AG10803 (cell line): ENCODE measurements at places on chromosomes 6 and 20.

GRCh38 chr6:30750379-30750668 is 6.0 kb upstream of the IER3 start:
- DNase-seq: no peak

DNA sequence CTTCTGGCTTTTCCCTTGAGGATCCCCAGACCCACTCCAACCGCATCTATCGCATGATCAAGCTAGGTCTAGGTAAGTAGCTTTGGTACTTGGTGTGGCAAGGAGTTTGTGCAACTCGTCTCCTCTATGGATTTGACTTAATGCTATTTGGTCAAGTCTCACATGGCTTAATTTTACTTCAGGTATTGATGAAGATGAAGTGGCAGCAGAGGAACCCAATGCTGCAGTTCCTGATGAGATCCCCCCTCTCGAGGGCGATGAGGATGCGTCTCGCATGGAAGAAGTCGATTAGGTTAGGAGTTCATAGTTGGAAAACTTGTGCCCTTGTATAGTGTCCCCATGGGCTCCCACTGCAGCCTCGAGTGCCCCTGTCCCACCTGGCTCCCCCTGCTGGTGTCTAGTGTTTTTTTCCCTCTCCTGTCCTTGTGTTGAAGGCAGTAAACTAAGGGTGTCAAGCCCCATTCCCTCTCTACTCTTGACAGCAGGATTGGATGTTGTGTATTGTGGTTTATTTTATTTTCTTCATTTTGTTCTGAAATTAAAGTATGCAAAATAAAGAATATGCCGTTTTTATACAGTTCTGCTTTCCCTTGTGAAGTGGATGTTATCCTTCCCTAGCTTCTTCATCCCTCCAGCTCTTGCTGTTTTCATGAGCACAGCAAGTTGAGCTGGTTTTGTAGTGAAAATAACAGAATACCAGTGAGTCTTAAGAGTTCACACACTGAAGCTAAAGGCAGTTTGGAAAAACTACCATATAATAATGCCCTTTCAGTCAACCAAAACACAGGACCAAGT is 3.8 kb downstream of the SLC35B2 start:
- DNase-seq: no peak

DNA sequence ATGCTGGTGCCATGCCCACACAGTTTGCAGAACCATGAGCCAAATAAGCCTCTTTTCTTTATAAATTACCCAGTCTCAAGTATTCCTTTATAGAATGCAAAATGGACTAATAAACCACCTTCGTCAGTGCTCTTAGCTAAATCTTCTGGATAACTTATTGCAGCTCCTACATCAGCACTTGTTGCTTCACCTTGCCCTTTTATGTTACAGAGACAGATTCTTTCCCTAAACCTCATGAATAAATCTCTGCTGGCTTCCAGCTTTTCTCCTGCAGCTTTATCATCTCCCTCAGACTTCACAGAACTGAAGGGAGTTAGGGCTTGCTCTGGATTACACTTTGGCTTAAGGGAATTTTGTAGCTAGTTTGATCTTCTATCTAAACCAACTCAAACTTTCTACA is 22.6 kb downstream of the NUP153 start:
- DNase-seq: no peak

GRCh38 chr6:27866357-27867050 is 45.7 kb downstream of the OR2B2 start:
- DNase-seq: peak; percentile 45

DNA sequence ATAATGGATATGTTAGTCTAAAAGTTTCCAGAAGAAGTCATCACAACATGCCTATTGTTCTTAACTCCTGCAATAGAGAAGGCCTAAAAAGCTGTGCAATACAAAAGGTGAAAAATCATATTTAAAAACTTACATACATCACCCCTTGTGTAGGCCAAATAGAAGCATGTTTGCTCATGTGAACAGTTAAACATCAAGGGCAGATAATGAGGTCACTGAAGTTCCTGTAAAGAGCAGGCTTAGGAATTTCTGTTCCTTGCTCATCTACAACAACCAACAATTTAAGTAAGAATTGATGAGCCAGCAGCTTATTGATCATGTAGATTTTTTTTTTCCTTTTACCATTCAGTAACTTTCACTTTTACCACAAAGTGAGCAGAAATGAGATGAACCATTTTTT is 7.5 kb upstream of the NUP153 start:
- DNase-seq: no peak

DNA sequence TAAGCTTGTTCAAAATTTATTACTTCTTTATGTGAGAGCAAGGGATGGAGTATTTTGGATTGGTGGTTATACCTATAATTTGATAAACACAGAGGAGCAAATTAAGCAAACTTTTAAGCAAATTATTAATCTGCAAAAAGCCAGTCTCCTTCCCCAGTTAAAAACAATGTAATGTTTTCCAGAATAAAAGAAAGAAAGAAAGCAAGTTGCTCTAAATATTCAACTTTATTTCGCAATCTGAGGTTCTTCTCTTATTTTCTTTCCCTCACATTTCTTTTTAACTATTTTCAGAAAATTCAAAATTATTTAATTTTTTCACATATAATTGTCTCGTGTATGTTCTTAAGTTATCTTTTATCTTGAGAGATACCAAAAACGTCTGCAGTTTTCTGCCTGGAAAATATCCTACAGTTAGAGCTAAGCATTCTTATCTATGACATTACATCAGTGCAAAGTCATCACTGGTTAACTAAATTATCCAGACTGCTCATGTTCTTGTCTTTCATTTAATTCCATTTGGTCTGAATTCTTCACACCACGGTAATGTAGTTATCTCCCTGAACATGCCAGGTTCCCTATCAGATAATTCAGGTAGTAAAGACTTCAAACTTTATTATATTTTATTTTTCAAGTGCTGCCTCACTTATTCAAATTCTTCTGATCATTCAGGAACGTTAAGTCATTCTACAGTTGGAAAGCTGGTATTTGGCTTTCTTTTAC is 3.3 kb upstream of the CNKSR3 start:
- DNase-seq: no peak

DNA sequence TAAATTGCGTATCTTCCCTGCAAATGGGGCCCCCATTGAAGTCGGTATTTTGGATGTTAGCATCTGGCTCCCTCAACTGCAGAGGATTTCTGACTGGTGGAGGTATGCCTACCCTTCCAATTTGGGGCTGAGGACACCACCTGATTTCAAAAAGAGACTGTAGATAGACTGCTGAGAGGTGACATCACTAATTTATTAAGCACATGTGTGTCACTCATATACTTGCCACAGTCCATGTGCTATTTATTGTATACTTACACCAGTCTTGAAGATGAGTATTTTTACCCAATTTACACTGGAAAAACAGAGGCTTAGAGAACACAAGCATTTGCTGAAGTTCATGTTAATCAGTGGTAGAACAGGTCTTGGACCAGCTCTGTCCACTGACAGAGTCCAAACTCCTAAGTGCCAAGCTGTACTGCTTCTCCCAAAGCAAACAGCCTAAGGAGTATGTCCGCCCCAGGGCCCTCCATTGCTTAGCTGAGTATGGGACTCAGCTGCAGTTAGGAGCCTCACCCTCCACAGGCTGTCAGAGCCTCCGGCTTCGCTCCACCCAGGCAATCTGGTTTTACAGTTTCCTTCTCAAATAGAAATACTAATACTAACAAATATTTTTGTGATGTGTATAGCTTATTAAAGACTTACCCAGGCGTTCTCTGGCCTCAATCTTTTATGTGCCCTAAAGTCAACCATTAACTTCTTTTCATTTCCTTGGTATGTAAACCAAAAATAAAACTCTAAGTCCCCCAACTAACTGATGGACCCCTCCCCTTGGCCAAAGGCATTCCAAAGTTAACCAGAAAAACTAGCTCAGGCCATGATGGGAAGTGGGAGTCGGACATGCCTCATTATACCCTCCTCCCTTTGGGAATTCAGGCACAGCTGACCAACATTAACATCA is 17.5 kb downstream of the RIN2 start:
- peak; percentile 39 for DNase-seq

DNA sequence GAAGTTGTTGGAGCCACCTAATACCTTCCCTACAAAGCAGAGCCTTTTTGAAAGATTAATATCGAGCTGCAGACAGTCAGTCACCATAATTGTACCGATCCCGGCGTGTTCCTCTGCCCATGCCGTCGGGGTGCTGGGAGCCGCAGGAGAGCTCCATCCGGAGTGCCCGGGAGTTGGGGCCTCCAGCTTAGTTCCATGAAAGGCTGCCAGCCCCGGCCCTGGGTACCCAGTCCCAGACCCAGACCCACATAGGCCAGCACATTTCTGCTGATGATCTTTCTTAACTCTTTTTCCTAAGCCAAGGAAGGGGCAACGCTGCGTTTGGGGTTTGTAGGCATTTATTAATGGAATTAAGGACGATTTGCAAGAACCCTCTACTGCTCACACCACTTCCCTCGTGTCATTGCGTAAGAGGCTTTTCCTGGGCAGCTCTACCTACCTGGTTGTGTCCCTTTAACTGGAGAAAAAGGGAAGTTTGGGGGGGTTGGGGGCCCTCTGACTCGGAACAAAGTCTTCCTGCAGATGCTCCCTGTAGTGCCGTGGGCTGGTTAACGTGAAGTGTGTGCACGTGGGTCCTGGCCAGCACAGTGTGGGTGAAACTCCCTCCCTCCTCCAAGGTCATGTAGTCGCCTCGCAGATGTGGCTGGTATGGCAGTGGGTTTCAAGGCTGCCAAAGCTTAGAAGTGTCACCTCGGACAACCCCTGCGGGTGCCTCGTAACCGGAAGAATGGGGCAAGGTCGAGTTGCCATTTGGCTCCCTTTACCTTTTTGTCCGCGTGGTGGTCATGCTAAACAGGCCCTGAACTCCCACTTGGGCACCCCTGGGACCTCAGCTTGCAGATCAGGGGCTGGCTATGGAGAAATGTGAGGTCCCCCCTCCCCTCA is 54.3 kb upstream of the APCDD1L start:
- no peak for DNase-seq

GRCh38 chr6:139416146-139416545 is 41.7 kb upstream of the CITED2 start:
- no peak for DNase-seq

GRCh38 chr6:81998432-81998831 is 246.0 kb upstream of the TENT5A start:
- peak; percentile 84 for DNase-seq

DNA sequence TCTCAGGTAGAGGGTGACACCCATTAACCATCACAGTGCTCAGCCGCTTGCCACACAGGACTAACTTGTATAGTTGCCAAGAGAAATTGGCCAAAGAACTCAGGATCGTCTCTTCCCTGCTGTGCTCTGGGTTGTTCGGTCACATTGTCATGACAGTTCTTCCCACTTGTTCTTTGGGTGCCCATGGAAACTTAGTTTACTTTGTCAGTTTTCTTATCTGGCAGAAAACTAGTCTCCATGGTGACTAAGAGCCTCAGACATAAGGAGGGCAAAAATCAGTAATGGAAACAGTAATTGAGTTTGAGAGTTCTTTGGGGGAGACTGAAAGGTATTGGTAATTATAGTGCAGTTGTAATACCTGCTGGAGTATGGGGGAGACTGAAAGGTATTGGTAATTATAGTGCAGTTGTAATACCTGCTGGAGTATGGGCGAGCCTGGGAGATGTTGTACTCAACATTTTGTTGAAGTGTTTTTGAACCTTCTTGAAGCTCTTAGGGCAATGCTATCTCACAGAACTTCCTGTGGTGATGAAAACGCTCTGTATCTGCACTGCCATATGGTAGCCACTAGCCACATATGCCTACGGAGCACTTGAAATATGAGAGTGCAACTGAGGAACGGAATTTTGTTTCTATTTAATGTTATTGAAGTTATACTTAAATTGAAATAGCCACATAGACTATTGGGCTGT is 95.2 kb upstream of the HDGFL1 start:
- no peak for DNase-seq

DNA sequence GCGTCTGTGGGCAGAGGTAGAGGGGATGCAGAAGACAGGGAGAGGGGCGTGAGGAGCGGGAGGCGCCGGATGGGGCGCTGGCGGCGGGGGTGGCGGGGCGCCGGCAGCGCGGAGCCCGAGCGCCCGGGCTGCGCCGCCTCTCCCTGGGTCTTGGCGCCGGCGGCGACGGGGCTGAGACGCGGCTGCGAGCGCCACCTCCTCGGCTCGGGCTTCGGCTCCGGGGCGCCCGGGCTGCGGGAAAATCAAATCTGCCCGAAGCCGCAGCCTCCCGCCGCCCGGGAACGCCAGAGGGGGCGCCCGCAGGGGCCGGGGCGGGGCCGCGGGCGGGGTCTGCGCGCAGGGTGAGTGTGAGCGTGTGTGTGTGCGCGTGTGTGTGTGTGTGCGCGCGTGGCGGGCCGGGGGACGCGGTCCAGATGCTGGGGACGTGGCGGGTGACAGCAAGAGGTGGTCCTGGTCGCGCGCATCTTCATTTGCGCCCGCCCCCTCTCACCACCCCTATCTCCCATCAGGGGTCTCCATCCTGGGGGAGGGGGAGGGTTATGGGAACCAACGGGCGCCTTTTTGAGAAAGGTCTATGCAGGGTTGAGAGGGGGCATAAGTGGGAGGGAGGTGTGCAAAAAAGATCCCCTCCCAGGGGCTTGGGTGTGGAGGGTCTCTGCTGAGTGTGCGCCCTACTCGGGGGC is 646 bp upstream of the CPNE5 start:
- DNase-seq: no peak

- peak; percentile 42 for DNase-seq
These were observed at the start of gene ITPR3 for GRCh38 chr6:33620856-33621710. TSS of gene ITPR3 (plus strand) at chr6:33621322. CDS start at chr6:33621603, 281 bp downstream.

- no peak for DNase-seq
These were observed 4.3 kb downstream of the KIF3B start for GRCh38 chr20:32281711-32282110.

DNA sequence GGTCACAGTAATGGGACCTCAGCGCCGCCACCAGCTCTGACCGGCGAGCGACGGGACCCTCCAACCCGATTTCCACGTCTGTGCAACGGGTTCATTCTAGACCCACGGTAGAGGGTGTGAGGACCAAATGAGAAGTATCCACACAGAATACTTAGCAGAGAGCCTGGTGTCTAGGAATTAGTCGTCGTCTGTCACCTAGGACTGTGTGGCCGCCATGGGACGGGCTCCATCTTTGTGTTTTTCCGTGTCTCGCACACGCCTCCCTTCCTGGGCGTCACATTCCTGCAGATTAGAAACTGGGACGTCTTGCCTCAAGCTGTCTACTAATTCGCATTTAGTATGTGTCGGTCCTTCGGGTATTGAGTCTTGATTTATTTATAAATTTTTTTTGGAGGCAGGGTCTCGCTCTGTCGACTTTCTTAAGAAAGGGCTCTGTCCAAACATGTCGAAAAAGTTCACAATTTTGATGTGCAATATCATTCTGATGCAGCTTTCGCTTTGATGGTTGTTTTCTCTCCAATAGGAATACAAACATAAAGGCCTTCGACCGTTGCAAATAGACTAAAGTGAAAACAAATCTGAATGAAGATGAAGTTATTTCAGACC is 563 bp downstream of the MGME1 start:
- DNase-seq: peak; percentile 31
